ENCODE measurements at places on chromosomes 1 and 21. TPM values are rescaled to one million over a fixed set of nuclear protein-coding genes. Genes with fewer than 3 reads are reported as not detected.

The GOLT1A gene
- not detected for total RNA-seq

The MRPL24 gene
- total RNA-seq = 84.8 TPM

The PTGFR gene
- total RNA-seq = 0.52 TPM

The C1orf87 gene
- total RNA-seq = not detected

The CCDC27 gene
- not detected for total RNA-seq

The PER3 gene
- total RNA-seq = 28.8 TPM

The SNAPIN gene
- total RNA-seq = 76.0 TPM

The TEX35 gene
- total RNA-seq = not detected

The LCE2B gene
- not detected for total RNA-seq

The KIF14 gene
- total RNA-seq = 2.0 TPM

The CLK2 gene
- 17.0 TPM for total RNA-seq

The LCE1B gene
- total RNA-seq = not detected

The TDRD5 gene
- not detected for total RNA-seq
